ENCODE measurements at places on chromosomes 6 and 20. TPM values are rescaled to one million over a fixed set of nuclear protein-coding genes. Genes with fewer than 3 reads are reported as not detected.

The DIDO1 gene
- total RNA-seq: 47.4 TPM

DNA sequence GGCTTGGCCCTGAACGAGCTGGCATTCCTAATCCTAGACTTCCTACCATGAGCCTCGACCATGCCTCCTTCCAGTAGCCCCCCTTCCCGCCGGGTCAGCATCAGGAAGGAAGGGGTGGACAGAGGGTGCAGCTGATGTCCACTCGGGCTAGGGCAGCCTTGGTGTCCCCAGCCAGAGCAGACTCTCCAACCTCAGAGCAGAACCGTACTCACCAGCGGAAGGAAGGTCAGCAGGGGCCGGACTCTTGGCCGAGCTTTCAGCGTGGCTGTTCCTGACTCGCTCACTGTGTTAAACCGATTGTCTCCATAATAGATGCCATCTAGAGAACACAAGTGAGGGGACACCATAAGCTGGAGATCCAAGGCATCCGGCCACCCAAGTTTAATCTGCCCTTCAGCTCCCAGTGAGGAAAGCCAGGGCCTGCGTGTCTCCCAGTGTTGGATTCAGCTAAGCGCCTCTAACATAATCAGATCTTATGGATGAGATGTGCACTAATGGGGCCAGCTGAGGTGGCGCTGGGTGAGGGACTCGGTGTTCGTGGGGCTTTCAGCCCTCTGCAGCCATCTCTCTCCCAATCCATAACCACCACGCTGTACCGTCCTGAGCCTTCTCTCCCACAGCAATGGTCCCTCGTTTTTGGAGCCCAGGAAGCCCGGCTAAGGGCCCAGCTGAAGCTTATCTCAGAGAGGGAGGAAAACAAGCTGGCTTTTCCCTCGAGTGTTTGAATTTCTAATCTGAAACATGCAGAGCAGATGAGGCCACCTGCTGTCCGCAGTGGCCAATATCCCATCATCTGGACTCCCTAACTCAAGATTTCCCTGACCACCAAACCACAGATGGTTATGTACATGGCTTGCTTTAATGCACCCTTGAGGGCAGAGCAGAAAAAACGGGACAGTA lies 13.7 kb downstream of the C6orf132 start:
- DNase-seq: no peak

The CLVS2 gene
- not detected for total RNA-seq

- DNase-seq: no peak
These were observed 42.4 kb upstream of the EMILIN3 start for GRCh38 chr20:41408986-41409385.

The HLA-DQA1 gene
- 3.4 TPM for total RNA-seq

GRCh38 chr6:259316-259715 lies 33.0 kb upstream of the DUSP22 start:
- no peak for DNase-seq

DNA sequence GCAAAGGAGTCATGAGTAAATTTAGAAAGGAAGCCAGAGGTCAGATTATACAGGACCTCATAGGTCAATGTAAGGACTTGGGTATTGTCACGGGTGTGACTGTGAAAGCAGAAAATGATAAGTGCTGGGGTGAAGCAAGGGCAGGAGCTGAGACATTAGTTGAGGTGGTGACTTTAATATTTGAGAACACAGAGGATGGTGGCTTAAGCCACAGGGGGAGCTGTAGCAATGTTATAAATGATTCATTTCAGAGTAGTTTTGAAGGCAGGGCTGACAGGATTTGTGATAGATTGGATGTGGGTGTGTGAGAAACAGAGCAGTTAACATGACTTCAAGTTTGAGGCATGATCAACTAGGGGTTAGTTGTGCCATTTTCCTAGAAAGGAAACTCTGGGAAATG lies 659.9 kb downstream of the EPM2A start:
- no peak for DNase-seq

The TGM3 gene
- not detected for total RNA-seq

- DNase-seq: no peak
These were observed 45.7 kb downstream of the RNASET2 start for GRCh38 chr6:166910601-166911000.

- DNase-seq: no peak
These were observed 26.2 kb upstream of the TSHZ2 start for GRCh38 chr20:52945862-52946522.

DNA sequence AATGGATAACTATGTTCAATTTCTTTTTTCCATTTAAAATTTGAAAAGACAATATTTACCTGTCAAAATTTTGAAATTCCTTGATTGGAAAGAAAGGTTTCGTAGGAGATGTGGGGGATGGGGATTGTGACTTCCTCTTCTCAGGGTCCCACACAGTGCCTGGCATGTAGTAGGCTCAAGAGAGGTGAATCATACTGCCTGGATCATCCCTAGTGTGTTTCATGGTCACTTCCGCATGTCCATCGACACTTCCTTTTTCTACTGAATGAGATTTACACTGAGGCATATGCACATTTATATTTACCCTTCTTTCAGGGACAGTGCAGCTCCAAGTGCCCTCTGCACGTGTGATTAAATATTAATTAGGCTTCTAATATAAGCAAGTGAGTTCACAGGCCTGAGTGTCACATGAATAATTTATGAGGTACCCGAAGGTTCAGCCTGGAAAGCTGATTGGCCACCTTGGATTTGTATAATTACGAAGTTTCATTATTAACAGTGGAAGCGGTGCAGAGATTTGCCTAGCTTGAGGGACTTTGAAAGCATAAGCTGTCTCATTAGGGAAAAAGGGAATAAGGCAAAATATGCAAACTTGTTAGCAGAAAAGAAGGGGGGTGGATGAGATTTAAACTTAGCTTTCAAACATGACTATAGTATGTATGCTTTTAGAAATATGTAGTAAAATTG lies 177.5 kb upstream of the MMS22L start:
- DNase-seq: no peak

The SIRPD gene
- not detected for total RNA-seq

DNA sequence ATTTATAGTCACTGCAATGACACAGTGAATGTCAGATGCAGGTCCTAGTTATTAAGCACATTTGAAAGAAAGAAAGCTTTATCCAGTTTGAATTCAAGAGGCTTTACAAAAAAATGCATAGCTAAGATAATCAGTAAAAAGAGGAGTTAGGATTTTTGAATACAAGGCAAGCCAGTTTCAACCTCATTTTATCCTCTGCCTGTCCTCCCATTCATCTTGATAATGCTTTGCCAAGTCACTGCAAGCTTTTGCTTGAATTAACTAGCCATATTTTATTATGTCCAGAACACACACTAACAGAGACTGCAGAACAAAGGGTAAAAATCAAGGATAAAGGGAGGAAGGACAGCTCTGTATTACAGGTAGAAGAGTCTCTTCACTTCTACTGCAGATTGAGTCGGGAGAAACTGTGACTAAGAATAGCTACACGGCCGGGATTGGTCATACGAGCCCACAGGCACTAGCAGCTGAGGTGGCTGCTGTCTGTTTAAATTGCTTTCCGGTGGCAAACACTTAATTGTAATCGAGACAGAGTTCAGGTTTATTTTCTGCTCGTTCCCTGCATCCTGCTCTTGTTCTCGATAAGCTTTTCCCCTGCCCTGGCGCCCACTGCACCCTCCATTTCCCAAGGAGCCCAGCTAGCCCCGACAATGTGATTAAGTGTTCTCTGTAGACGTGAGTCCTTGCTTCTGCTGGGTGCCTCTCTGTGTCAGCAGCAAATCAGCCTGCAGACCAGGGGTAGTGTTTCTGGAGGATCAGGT lies 30.5 kb upstream of the AKAP12 start:
- DNase-seq: no peak

The B3GAT2 gene
- not detected for total RNA-seq

DNA sequence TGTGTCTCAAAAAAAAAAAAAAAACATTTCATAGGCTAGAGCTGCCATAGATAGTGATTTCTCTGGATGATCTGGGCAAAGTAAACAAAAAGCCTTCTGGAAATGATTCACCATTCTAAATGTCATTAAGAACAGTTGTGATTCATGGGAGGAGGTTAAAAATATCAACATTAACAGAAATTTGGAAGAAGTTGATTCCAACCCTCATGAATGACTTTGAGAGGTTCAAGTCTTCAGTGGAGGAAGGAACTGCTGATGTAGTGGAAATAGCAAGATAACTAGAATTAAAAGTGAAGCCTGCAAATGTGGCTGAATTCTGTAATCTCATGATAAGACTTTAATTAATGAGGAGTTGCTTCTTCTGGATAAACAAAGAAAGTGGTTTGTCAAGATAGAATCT lies 26.8 kb upstream of the MMP24 start:
- no peak for DNase-seq

GRCh38 chr20:48761023-48761785 lies 66.6 kb downstream of the PREX1 start:
- peak; percentile 86 for DNase-seq

DNA sequence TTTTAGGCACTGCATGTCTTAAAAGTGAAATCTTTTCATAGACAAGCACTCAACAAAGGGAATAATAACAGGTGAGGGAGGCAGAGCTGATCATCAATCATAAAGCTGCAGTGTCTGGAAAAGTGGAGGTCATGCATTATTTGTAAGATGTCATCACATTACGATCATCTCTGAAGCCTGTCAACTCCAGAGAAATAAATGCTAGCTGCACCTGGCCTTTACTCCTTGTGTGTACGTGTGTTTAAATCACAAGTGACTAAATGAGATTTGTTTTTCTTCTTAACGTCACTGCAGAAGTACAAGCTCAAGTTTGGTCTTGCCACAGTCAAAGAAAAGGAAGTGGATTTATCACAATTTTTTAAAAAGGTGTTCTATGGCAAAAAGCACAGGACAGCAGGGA lies 275.5 kb upstream of the SGK1 start:
- DNase-seq: no peak

The LPA gene
- total RNA-seq: not detected

- DNase-seq: no peak
These were observed 37.9 kb downstream of the SUN5 start for GRCh38 chr20:32966382-32966781.

Data from activated CD8-positive, alpha-beta T cell treated with anti-CD3 and anti-CD28 coated beads for 36 hours (primary cell).